ENCODE measurements at places on chromosomes 4 and X.

DNA sequence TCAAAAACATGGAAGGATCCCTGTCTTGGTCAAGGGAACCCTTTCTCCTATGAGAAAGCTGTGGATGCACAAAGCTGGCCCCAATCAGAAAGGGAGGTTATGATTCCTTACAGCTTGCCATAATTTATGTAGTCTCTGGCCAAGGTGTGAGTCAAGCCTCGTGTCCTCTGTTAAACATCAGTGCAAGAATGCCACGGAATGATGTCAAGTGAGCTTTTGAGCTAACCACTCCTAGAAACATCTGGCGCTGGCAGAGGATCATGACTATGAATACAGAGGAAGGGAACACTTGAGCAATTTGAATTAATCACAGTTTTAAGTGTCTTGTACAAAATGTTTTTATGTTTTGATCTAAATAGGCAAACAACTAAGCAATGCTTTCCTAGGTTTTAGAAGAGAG, 51.5 kb upstream of the RAP2C start:
- DNase-seq = peak; percentile 81

GRCh38 chrX:39261446-39262147, 460.3 kb downstream of the MID1IP1 start:
- no peak for DNase-seq

DNA sequence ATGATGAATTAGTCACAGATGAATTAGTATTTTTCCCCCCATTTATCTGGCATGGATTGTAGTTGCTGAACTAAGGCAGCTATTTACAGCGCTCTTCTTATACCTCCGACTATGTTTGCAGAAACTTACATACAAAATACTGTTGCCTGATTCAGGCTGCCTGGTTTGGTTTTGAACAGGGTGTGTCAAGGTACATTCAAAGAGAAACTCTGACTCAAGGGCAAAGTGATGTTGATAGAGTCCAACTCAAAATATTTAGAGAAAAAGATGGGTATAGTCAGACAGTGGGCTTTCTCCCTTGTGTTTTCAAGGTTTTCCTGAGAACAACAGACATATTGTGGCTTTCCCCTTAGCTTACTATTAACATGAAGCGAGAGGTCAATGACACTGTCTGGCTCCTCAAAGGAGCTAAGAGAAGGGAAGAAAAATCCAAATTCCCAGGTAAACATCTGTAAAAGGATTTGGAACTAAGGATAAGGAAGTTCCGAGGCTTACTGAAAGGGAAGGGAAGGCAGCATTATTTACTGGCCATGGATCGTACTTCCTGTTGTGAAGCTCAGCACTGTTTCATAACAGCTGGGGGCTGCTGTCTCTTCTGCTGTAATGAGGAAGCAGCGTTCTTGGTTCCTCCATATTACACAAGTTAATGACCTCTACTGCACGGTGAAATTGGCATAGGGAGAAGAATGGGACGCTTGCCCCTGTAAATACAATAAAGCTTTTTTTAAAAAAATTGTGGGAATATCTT, 30.9 kb downstream of the FAM9C start:
- no peak for DNase-seq

DNA sequence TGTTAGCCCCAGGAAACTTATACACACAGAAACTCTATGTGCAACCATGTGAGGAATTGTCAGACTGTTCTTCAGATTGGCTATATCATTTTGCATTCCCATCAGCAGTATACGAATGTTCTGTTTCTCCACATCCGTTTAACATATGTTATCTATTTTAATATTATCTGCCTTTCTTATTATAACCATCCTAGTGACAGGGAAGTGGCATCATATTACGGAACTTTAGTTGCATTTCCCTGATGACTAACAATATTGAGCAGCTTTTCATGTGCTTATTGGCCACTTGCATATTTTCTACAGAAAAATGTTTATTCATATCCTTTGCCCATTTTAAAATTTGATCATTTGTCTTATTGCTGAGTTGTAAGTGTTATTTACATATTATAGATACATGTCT, 36.5 kb upstream of the IL15 start:
- DNase-seq = peak; percentile 51

- DNase-seq = no peak
Observed at GRCh38 chrX:16662402-16662801, 12.4 kb downstream of the S100G start.

- DNase-seq = peak; percentile 39
Observed at GRCh38 chr4:54384563-54384962, 155.5 kb downstream of the PDGFRA start.

DNA sequence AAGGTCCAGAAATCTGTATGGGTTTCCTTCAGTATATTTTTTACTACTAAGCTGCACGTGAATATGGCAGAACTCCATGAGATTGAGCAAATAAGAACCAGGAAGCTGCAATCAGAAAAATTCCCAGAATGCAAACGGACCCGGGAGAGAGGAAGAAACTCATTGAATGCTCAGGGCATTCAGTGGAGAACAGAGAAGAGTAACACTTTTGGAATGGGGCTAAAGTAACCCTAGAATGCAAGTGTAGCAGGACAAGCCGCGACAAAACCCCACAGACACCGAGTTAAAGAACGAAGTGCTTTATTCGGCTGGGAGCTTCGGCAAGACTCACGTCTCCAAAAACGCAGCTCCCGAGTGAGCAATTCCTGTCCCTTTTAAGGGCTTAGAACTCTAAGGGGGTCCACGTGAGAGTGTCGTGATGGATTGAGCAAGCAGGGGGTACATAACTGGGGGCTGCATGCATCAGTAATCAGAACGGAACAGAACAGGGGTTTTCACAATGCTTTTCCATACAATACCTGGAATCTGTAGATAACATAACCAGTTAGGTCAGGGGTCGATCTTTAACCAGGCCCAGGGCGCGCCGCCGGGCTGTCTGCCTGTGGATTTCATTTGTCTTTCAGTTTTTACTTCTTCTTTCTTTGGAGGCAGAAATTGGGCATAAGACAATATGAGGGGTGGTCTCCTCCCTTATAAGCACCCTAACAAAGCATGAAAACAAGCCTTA, 56.4 kb downstream of the RAB28 start:
- peak; percentile 13 for DNase-seq

- no peak for DNase-seq
Observed at GRCh38 chrX:9518051-9518450, 53.2 kb downstream of the TBL1X start.

Data from IMR-90 (cell line).